ENCODE measurements at places on chromosomes 16 and 17. TPM values are rescaled to one million over a fixed set of nuclear protein-coding genes. Genes with fewer than 3 reads are reported as not detected.

Gene PLA2G10
- total RNA-seq = not detected

Gene STAC2
- 1.3 TPM for total RNA-seq

Gene DNASE1
- total RNA-seq = 4.3 TPM

Gene COQ7
- total RNA-seq = 24.3 TPM

Gene TUFM
- total RNA-seq = 293 TPM

Gene ZNF263
- total RNA-seq = 34.5 TPM

Gene RPH3AL
- total RNA-seq = 27.5 TPM

Gene TP53TG3
- total RNA-seq = 0.61 TPM

Gene PNMT
- 0.20 TPM for total RNA-seq

Gene PLEKHG4
- 11.6 TPM for total RNA-seq

Gene PYY
- total RNA-seq = not detected

Gene UMOD
- not detected for total RNA-seq

Gene MYH10
- 19.4 TPM for total RNA-seq

Gene MAF
- 0.39 TPM for total RNA-seq

Gene TP53I13
- total RNA-seq = 99.5 TPM

Gene SLC2A4
- total RNA-seq = 0.40 TPM

Gene EVPLL
- total RNA-seq = not detected

Gene CHST4
- not detected for total RNA-seq

Gene XYLT1
- 0.97 TPM for total RNA-seq

Gene SPN
- total RNA-seq = not detected

Gene TLCD1
- 44.2 TPM for total RNA-seq

Gene PPY
- not detected for total RNA-seq

Gene KRT33A
- not detected for total RNA-seq

Gene CASKIN1
- total RNA-seq = 0.41 TPM

Gene STH
- not detected for total RNA-seq

Gene SMTNL2
- total RNA-seq = 1.3 TPM

Gene KRT9
- total RNA-seq = not detected

Gene COPRS
- total RNA-seq = 157 TPM

Gene PALB2
- total RNA-seq = 10.5 TPM

Gene PLEKHH3
- total RNA-seq = 21.2 TPM

Gene SNAI3
- total RNA-seq = not detected

Gene GID4
- total RNA-seq = 11.9 TPM

Gene NPTX1
- 124 TPM for total RNA-seq

Gene SLC35B1
- 96.1 TPM for total RNA-seq

Measured in A549 treated with GW870086 at 1 μM for 4 hours (cell line).